GM12891 (cell line): ENCODE measurements at places on chromosomes 3 and 15.

DNA sequence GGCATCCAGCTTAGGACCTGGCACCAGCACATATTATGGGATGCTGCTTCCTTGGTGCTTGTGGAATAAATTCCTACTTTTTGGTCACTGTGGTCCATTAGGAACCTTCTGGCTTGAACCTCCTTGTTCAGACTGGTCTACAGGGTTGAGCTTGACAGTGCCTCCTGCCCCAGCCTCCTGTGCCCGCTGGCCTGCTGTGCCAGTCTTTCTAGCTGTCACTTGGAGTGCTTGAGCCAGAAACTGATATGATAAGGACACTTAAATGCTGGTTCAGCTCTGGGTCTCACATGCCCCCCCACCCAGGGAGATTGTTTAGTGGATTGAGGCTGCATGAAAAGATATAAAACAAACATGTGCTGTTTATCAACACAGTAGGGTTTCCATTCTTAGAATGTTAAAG lies 147.8 kb downstream of the SLCO3A1 start:
- DNase-seq, result no peak

GRCh38 chr3:180913581-180914404 lies 1.3 kb downstream of the FXR1 start:
- no peak for DNase-seq

GRCh38 chr3:112847692-112848091 lies 1.0 kb upstream of the CD200R1L start:
- DNase-seq, result no peak

- DNase-seq, result no peak
Measured at GRCh38 chr3:153138276-153139210, 23.5 kb upstream of the RAP2B start.

DNA sequence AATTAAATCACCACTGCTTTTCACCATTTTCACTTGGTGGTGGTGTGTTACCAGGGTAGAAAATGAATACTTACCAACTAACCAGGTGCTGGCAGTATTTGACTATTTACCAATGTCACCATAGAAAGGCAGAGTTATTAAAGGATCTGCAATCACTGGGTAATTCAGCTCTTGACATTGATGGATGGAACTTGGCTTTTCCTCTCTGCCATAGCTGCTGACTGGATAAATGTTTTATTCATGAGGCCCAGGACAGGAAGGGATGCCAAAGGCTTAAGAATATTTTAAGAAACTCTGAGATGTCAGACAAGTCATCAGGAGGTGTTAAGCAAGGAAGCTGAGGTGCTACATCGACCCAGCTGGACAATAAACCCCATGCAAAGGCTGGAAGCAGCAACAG lies 495.5 kb upstream of the CFAP20DC start:
- DNase-seq, result no peak

DNA sequence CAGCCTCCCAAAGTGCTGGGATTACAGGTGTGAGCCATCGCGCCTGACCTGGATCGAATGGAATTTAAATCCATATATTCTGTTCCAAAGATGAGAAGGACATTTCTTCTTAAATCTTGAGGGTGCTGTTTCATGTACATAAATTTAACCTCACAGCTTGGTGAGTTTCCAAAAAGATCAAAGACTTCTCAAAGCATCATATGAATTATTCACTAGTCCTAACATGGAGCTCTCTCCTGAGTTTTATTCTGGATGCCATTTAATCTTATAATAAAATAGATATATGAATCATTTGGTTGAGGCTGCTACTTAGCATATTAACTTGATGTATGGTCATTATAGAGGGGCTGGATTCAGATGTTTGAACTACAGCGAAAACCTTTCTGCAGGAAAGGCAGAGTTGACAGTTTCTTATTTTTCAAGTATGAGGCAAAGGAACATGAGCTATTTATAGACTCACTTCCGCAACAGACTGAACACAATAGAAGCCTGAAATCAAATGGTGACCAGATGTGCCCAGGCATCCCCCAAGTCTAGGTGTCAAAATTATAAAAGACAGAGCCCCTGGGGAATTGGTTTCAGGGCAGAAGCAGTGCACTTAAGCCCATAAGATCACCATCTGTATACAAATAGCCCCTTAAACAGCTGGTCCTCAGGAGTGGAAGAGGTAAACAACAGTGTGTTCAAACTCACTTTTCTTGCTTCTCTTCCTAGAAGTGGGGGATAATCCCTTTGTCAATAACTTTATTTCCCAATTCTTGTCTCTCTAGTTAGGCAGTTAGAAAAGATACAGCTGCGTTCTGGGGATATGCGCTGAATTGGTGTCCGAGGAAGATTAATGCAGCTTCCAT lies 29.7 kb downstream of the STARD9 start:
- no peak for DNase-seq

DNA sequence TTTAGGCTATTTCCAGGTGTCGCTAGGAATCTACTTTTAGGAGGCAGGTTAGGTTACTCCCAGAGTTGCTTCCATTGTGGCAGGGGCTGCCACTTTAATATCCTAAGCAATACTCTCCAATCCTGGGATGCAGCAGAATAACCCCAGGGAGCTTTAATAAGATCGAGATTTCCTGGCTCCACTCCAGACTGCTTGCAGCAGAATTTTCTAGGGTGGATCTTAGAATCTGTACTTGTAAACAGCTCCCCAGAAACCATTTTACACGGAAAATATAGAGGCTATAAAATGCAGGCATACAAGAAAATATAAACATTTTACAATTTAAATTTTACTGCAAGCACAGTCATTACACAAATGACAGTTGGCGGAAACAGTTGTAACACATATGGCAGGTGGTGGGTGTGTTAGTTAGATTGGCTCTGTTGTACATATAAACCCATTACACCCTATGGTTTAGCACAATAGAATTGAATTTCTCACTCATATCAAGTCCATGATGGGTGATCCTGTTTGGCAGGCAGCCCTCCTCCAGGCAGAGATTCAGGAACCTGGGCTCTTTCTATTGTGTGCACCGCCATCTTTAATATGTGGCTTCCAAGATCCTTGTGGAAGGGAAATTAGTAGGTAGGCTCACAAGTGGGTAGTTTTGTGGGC lies 35.0 kb upstream of the TNFAIP8L3 start:
- DNase-seq, result no peak

GRCh38 chr3:138408751-138409570 lies 25.5 kb upstream of the ESYT3 start:
- no peak for DNase-seq

- DNase-seq, result no peak
Measured at GRCh38 chr3:89474333-89475130, 367.1 kb downstream of the EPHA3 start.

- DNase-seq, result no peak
Measured at GRCh38 chr3:186974824-186975313, 44.5 kb downstream of the ST6GAL1 start.

DNA sequence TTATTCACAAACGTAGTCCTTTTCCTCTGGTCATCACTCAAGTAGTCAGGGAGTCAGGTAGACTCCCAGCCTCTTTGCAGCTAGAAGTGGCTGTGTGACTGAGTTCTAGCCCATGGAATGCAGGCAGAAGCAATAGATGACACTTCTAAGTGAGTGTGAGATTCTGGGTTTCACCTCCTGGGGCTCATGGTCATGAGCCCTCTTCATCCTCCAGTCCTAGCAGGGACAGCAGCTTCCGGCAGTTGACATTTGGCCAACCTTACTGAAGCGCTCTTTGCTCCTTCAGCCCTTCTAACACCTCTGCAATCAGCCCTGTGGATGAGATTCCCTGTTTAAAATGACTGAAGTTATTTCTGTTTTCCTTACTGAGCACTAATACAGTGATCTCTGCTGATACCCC lies 21.8 kb downstream of the SLC12A8 start:
- no peak for DNase-seq

- DNase-seq, result no peak
Measured at GRCh38 chr3:73114711-73115110, 53.3 kb downstream of the EBLN2 start.

GRCh38 chr3:37667335-37667734 lies 194.3 kb upstream of the CTDSPL start:
- no peak for DNase-seq

- no peak for DNase-seq
Measured at GRCh38 chr3:107436029-107436428, 58.8 kb downstream of the CCDC54 start.

GRCh38 chr15:52213206-52213605 lies 22.0 kb upstream of the GNB5 start:
- no peak for DNase-seq

GRCh38 chr3:156341831-156342416 lies 213.0 kb downstream of the SSR3 start:
- peak; percentile 14 for DNase-seq

DNA sequence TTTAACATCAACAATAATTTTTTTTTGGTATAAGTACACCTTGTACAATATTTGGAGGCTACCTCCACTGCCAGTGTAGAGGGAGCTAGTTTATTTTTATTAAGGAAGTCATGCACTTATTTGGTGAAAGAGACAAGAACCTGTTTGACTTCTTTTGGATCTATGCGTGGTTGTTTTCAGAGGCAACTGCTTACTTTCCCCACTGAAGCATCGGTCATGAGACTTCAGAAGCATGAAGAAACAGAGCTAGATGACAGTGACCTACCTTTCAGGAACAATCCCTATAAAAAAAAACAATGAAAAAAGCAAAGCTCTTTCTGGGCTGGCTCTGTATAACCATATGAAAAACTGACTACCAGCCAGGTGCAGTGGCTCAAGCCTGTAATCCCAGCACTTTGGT lies 20.0 kb upstream of the ZNF148 start:
- DNase-seq, result no peak

- DNase-seq, result no peak
Measured at GRCh38 chr3:188349351-188349901, 195.5 kb downstream of the LPP start.

DNA sequence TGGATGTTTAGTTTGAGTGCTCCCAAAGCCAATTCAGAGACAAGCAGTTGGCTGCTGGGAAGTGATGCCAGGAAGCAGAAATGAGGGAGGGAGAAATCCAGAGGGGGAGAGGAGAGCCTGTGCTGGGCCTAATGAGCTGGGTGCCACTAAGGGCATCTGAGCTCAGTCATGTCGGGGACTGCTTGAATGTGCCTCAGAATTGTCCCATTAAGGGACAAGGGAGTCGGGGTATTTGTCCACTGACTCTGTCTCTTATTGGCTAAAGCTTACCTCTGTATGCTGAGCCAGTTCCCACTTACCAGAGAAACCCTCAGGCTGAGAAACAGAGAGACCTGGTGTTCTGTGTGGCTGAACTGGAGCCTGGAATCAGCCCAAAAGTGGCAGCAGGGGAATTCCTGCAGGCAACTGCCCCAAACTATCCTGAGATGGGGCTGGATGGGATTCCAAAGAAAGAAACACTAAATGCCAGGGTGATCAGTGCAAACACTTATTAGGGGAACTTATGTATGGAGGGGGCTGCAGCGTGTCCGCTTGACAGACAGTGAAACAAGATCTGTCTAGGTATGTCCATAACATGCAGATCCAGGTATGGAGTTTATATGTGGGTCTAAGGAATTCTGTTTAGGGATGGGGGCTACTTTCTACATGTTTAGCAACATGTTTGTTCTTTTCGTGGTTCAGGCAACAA lies 48.6 kb downstream of the NR1D2 start:
- no peak for DNase-seq

DNA sequence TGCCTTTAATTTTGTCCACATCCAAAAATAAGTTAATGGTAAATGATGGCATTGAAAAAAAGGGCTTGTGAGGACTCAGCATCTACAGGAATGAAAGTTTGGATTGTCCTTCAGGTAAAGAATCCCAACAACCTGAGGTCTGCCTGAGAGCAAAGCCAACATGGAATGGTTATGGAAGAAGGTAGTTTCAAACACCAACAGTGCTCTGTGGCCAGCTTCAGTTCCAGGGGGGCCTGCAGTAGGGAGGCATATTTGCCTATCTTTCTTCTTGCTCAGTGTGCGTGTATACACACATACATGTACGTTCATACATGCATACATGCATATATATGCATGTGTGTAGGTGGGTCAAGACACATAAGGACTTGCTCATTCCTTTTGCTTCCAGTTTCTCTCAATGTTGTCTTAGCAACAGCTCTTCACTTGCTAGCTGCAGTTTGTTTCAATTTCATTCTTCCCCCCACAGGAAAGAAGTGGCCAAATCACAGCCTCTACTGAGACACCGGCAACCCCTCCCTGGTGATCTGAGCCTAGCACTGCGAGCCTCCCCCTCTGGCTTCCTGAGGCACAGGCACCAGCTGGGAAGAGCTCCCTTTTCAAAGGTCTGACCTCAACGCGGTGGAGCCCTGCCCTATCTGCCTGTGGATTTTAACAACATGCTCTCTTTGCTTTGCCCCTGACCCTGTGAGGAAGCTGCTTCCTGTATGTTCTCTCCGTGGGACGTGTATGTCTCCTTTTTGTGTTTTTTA lies 146.2 kb downstream of the KLF13 start:
- peak; percentile 70 for DNase-seq

- DNase-seq, result no peak
Measured at GRCh38 chr3:10299679-10300078, 6.9 kb upstream of the GHRL start.

DNA sequence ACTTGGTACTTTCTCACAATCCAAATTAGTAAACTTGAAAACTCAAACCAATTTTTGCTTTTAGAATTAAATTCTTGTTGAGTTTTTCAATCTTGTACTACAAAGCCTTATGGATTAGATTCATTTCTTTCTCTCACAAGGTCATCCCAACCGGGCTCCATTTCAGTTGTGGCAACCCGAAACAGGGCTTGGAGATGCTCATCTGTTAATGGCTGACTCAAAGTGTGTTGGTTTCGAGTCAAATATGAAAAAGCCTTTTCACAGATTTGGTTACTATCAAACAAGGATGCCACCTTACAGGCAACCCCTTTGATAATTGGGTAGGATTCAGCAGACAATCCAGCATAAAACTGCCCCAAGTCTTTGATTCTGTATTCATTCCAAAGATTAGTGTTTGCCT lies 1.8 kb downstream of the EPM2AIP1 start:
- no peak for DNase-seq

DNA sequence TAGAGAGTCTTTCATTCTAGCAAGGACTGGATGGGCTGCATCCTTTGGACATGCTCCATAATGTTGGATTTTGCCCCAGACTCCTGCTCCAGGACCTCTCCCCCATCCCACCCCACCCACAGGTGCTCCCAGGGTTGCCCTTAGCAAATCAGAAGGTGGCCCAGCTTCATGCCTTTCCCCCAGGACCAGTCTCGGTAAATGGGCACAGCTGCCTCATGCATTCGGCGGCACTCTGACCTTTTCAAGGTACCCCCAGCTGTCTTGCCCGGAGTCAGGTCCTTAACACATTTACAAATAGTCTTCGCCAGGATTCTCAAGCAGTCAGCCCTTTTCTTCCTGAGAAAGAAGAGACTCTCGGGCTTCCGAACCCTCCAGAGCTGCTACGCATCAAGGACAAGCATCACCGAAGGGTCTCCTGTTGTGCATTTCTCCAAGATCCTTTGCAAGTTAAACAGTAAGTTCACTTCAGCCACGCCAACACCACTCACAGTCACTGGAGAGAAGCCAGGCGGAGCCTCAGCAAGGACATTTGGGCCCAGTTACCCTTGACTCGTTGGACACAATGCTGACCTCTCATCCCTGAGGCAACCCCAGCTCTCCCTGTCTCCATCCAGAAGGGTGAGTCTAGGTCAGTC lies 287.8 kb downstream of the FAM43A start:
- DNase-seq, result no peak
